ENCODE measurements at places on chromosomes 3 and 15. TPM values are rescaled to one million over a fixed set of nuclear protein-coding genes. Genes with fewer than 3 reads are reported as not detected.

The CRABP1 gene
- 6.7 TPM for total RNA-seq

The SPINK8 gene
- not detected for total RNA-seq

The CORO2B gene
- total RNA-seq: 0.36 TPM

The EPHB3 gene
- 6.0 TPM for total RNA-seq

The FMN1 gene
- 3.9 TPM for total RNA-seq

The CIB2 gene
- 37.3 TPM for total RNA-seq

The DLL4 gene
- total RNA-seq: 0.31 TPM

The DNAJC17 gene
- 39.3 TPM for total RNA-seq

The C3orf20 gene
- total RNA-seq: not detected

The FETUB gene
- not detected for total RNA-seq

The DZIP1L gene
- 11.1 TPM for total RNA-seq

The GOLGA8H gene
- total RNA-seq: 1.5 TPM

The SMCO1 gene
- total RNA-seq: not detected

The GPR27 gene
- 0.15 TPM for total RNA-seq

The LRRIQ4 gene
- not detected for total RNA-seq

The CFAP100 gene
- not detected for total RNA-seq

The DAG1 gene
- 160 TPM for total RNA-seq

The DNAH1 gene
- 2.4 TPM for total RNA-seq

The SLC12A1 gene
- not detected for total RNA-seq

The PARP3 gene
- total RNA-seq: 16.1 TPM

The ANKRD34C gene
- total RNA-seq: not detected

The ACP3 gene
- not detected for total RNA-seq

The TLR9 gene
- not detected for total RNA-seq

The SERINC4 gene
- not detected for total RNA-seq

The SEMA3G gene
- total RNA-seq: 1.6 TPM

The STRIT1 gene
- not detected for total RNA-seq

The PARP16 gene
- 15.4 TPM for total RNA-seq

The FRMD5 gene
- 18.3 TPM for total RNA-seq

The ILDR1 gene
- total RNA-seq: not detected

The CELF6 gene
- not detected for total RNA-seq

The ACAD9 gene
- total RNA-seq: 70.9 TPM

The TF gene
- total RNA-seq: 9.5 TPM

The TMC3 gene
- not detected for total RNA-seq

The KNG1 gene
- total RNA-seq: 0.23 TPM

The CCDC14 gene
- 57.7 TPM for total RNA-seq

The NTRK3 gene
- total RNA-seq: not detected

The ZNF280D gene
- total RNA-seq: 21.5 TPM

The KBTBD8 gene
- total RNA-seq: 0.98 TPM

The CACNA1D gene
- 23.0 TPM for total RNA-seq

The ATP8B4 gene
- not detected for total RNA-seq

The SYNPR gene
- total RNA-seq: not detected

The CRYGS gene
- 2.8 TPM for total RNA-seq

The IL20RB gene
- 1.7 TPM for total RNA-seq

The CLK3 gene
- 69.8 TPM for total RNA-seq

The CHAC1 gene
- total RNA-seq: 15.5 TPM

The GPR156 gene
- 0.39 TPM for total RNA-seq

The PRSS50 gene
- 0.13 TPM for total RNA-seq

The CGGBP1 gene
- total RNA-seq: 47.2 TPM

The GP5 gene
- total RNA-seq: 0.05 TPM

The SPESP1 gene
- total RNA-seq: not detected

The ZNF80 gene
- total RNA-seq: not detected

The ABHD14A gene
- 11.3 TPM for total RNA-seq

The DAZL gene
- not detected for total RNA-seq

The TPRG1 gene
- total RNA-seq: not detected
